Cerebellar nuclear complex (tissue), 1 donor: ENCODE measurements at places on chromosomes 13 and 19.

DNA sequence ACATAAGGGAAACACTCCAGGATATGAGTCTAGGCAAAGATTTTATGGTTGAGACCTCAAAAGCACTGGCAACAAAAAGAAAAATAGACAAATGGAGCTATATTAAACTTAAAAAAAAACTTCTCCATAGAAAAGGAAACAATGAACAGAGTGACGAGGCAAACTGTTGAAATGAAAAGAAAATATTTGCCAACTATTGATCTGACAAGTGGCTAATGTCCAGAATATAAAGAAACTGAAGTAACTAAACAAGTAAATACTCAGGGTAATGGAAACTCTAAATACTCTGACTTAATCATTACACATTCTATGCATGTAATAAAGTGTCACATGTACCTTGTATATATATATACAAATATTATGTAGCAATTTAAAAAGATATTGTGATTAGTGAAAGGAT is 562.5 kb downstream of the GPC5 start:
- no peak for DNase-seq

GRCh38 chr19:19303411-19303810 is 16.9 kb downstream of the SUGP1 start:
- DNase-seq = no peak

GRCh38 chr19:4547303-4548237 is 7.7 kb upstream of the LRG1 start:
- no peak for DNase-seq

DNA sequence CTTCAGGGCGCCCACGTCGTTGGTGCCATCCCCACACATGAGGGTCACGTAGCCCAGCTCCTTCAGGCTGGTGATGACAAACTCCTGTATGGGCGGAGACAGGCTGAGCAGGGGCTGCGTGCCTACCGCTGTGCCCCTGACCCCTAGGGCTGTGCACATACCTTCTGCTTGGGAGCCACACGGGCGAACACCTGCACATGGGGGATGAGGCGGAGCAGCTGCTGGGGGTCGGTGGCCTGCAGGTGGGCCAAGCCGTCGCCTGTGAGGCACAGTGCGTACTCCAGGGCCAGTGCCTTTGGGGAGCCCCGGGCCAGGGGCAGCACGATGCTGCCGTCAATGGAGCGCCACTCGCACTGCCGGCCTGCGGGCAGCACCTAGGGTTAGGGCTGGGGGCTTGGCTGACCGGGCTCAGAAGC is 6.1 kb upstream of the GMIP start:
- DNase-seq = no peak

DNA sequence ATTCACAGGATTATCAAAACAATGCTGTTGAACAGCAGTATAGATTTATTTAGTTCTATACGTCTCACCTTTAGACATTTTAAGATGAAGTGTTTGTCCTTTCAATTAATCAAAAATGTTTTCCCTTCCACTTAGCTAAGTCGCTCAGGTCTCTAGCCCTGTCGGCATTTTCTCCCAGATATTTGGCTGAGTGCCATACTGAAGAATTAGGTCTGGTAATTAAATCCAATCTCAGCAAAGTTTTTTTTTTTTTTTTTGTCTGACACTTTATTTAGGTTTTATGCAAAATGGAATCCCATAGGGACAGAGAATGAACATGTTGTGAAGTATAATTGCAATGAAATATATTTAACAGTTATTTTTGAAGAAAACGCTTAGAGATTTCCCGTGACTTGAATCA is 44.1 kb downstream of the RFC3 start:
- DNase-seq = no peak
